Activated CD4-positive, alpha-beta T cell treated with anti-CD3 and anti-CD28 coated beads for 24 hours (primary cell): ENCODE measurements at places on chromosomes 16 and 17.

GRCh38 chr17:14514973-14515372 lies 214.1 kb downstream of the HS3ST3B1 start:
- DNase-seq, result no peak

DNA sequence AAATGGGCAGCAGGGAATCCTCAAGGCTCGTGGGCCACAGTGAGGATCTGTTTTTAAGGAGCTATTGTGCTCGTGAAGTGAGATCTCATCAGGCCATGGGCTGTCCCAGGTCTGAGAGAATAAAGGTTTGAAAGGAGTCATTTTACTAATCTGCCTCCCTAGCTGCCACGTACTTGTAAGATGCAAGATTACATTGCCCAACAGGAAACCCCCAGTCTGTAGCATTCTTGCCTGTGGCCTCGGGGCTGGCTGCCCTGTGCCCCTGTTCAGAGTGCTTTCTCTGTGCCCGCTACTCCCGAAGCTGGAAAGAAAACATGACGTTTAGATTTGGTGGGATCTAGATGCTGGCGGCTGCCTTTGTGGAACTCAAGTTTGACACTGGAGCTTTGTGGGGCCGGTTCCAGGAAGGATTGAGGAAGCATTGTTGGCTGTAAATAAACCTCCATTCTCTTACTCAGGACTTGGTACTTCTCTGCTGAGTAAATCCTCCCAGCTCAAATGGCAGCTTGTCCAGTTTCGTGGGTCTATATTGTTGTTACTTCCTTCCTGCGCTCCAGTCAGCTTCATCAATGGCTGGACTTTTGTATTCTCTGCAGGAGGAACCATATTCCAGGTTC lies 21.2 kb downstream of the SAP30BP start:
- no peak for DNase-seq

- no peak for DNase-seq
These were observed 187.9 kb downstream of the CNTNAP4 start for GRCh38 chr16:76464955-76465620.

DNA sequence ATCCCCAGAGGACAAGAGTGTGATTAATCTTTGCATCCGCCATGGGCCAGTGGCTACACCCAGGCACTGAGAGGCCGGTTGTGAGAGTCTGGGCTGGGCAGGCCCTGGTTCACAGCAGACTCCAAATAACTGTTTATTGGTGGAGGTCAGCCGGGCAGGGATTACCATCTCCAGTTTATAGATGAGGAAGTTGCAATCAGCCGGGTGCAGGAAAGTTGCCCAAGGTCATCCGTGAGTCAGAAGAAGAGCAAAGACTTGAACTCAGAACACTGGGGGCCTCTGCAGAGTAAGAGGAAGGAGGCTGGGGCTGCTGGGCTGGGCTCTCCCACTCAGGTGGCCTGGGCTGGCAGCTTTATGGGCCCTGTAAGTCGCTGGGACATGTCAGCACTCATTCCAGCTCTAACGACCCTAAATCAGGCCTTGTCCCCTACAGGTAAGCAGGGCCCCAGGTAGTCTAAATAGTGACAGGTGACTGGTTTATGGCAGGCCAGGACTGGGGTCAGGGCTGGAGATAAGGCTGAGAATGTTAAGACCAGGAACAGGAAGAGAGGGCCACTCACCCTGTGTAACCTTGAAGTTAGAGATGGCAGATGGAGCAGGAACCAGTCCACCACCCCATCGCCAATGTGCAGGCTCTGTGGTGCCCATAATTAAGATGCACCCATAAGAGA lies 2.1 kb upstream of the CA4 start:
- DNase-seq, result no peak

- no peak for DNase-seq
These were observed 38.4 kb downstream of the UTP18 start for GRCh38 chr17:51298508-51299371.

GRCh38 chr17:14211801-14212200 lies 24.9 kb downstream of the CDRT15 start:
- DNase-seq, result no peak

GRCh38 chr17:30236297-30236624 lies 764 bp upstream of the SLC6A4 start:
- DNase-seq, result no peak
